ENCODE measurements at places on chromosomes 12 and 14.

DNA sequence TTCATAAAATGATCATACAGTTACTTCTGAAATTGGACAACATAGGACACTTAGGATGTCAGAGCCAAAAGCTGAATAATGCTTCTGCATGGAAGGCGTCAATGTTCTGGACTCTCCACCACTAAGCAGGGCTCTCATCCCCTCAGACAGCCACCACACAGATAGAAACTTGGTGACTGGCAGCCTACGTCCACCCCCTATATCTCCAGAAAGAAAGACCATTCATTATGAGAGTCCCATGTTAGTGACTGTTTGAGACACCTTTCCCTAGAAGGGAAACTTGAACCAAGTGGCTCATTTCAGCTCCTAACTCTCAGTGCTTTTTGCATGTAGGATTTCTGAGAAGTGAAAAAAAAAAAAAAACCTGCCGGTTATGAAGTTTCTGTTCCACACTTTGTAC is 251.0 kb upstream of the FKBP4 start:
- DNase-seq, result no peak

DNA sequence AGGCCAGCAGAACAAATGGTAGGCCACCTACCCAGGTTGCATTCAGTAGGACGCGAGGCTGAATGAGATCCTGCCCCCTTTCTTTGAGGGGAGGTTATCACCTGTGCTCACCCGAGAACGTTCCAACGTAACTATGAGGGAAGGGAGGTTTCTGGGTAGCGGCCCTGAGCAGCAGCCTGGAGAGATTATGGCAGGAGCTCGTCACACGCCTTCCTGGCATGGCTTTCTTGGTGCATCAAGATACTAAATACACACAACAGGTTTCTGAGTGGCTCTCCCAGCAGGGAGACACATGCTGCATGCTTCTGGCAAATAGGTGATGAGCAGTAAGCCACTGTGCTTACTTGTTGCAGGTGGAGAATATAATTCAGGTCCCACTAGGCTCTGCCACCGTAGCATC is 147.7 kb downstream of the CALM1 start:
- DNase-seq, result no peak

DNA sequence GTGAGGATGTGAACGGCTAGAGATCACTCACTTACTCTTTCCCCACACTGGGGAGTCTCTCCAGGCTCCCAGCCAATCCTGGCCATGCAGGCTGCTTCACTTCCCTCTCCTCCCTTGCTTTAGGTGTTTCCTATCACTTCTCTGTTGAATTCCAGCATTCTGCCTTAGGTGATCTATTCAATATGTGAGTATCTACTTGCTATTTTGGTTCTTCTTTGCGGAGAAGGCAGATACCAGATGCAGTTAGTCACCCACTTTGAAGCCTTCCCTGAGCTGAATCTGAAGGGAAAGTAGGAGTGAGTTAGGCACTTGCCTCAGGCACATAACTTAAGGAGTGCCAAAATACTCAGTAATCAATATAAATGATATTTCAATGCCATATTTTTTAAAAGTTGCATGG is 36.0 kb upstream of the FAR2 start:
- no peak for DNase-seq

- peak; percentile 23 for DNase-seq
Measured at GRCh38 chr12:93572712-93573551, 457 bp downstream of the SOCS2 start.

DNA sequence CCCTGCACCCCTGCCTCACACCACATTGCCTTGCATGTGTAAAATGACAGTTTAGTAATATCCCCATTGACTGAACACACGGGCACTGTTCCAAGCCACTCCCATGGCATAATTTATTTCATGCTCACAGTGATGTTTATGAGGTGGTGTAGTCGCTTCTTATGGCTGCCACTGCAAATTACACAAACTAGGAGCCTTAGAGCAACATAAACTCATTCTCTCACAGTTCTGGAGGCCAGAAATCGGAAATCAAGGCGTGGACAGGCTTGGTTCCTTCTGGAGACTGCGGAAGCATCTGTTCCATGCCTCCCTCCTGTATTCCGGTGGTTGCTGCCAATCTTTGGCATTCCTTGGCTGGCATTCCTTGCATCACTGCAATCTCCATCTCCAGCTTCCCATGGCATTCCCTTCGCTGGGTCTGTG is 97.3 kb downstream of the RIN3 start:
- no peak for DNase-seq

DNA sequence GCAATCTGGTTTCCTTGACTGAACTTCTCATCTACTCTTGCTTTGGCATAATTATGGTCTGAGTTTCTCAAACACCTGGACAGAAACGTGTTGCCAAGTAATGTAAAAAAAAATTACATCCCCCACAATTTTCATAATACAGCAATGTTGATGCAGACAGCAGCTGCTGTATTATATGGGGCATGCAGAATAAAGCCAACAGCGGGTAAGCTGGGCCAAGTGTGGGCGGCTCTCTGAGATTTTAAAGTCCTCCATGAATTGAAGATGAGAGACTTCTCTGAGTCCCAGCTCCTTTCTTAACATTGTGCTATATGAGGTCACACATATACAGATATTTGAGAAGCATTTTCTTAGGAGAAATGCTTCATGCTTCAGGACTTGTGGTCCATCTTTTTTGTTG is 881.2 kb downstream of the GALC start:
- no peak for DNase-seq

- DNase-seq, result no peak
Measured at GRCh38 chr12:26939953-26940352, 1.7 kb downstream of the FGFR1OP2 start.

All from frontal cortex (tissue), 4 donors.